ENCODE measurements at places on chromosomes 3 and 15.

GRCh38 chr3:196177567-196177966 is 33.6 kb downstream of the ZDHHC19 start:
- DNase-seq: no peak

GRCh38 chr3:45544717-45545296 is 49.7 kb upstream of the LIMD1 start:
- DNase-seq: no peak

DNA sequence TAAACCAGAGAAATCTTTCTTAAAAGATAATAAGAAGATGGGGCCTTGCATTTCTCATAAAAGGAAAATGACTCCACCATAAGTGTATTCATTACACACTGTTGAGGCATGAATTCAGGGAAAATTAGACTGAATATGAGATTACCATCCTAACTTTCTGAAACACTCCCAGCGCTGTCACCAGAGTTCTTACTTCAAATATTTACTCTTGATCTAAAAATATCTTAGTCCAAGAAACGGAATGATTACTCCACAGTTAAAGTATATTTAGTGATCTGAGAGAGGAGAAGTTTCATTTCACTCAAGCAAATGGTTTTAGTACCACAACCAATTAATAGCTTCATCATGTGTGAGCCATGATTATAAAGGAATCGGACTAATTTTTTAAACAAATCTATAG is 300.3 kb downstream of the ZBTB20 start:
- DNase-seq: no peak

DNA sequence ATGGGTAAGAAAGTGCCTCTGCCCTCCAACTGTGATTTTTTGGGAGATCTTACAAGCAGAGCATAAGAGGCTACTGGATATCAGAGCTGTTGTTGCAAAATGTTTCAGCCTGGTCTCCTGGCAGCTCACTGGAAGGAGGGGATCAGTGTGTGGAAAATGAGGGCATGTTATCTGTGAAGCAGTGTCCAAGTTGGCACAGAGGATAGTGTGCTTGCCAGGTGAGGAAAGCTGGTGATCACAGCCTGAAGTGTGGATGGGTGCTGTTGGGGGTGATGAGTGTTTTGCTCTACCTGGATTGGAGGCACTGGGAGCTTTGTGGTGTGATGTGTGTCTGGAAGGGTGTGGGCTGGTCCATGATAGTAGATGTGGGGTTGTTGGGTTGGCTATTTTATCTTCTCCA is 69.3 kb downstream of the MCTP2 start:
- DNase-seq: no peak

- DNase-seq: peak; percentile 79
Measured at GRCh38 chr15:74244822-74245341, 8.8 kb downstream of the CCDC33 start.

DNA sequence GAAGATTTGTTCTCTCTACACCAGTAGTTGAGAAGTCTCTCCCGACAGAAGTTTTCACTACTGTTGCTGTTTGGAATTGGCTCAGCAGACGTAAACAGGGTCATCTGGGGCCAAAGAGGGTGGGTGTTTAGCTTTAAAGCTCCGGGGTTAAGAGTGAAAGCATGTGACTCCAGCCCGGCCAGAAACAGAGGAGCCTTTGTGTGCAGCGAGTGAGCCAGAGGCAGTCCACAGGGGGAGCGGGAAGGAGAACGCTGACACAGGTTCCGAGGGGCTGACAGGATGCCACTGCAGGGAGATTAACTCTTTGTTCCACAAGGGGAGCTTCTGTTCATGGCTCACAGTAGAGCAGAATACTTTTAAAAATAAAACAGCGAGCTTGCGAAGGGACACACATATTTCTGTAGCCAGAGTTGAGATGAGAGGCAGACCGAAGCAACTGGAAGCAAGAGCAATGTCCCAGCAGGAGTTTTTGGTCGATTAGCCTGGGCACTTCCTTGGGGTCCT is 26.9 kb downstream of the BMF start:
- DNase-seq: no peak

GRCh38 chr3:188452158-188452772 is 298.3 kb downstream of the LPP start:
- no peak for DNase-seq

DNA sequence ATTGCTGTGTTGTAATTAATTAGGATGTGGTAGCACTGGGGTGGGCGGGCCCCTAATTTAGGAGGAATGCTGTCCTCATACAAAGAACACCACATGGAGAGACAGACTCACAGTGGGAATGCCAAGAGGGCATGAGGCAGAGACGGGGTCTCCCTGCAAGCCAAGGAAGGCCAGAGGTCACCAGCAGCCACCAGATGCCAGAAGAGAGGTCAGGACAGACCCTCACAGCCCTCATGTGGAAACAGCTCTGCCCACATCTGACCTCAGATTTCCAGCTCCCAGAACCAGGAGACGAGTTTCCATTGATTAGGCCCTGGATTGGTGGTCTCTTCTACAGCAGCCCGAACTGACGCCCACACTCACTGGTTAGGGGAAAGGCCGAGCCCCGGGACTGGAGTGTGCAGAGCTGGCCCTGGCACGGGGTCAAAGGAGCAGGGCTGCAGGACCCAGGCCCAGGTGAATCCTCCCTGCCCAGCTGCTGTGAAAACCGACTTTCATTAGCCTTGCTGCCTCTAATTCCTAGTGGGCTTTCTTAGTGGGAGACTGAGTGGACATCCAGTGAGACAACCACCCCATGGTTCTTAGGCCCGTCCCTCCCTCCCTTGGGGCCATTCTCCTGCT is 43.0 kb upstream of the SLC41A3 start:
- DNase-seq: no peak

GRCh38 chr3:47464588-47464987 is 11.2 kb downstream of the SCAP start:
- no peak for DNase-seq

DNA sequence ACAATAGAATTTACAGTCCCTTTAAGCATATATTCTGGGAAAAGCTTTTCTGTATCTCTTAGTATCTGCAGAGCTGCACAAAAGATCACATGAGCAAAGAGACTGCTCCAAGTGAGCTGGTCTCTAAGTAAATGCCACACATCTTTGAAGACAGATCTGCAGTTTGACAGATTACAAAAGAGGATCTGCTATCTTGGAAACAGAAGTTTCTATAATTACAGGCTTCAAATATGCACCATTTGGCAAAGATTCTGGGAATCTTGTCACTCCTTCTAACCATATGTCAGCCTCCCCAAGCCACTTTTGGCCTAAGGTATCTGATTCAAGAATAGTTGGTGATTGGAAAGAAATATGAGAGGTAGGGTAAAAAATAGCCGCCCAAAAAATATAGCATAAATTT is 9.6 kb upstream of the CFAP44 start:
- DNase-seq: no peak

DNA sequence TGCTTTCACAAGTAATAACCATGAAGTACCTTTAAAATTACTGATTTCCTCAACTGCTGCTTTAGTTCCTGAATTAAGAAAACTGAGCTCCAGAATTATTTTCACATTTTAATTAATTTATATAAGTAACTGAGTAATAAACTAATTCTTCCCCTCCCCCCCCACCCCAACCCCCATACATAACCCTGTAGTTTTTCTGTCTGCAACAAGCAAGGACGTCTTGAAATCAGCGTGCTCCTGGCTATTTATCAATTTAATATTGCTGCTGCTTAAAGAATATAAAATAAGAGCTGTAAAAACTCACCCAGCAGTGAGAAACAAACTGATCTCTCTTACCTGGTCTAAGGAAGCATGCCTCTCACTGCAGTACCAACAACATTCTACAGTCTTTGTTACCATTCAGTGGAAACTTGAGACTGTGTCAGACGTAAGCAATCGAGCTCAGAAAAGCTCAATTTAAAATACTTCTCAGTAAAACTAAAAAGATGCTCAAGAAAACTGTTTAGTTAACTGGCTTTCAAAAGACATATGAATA is 121.0 kb downstream of the TFDP2 start:
- DNase-seq: no peak

GRCh38 chr3:177842302-177842701 is 645.0 kb upstream of the TBL1XR1 start:
- DNase-seq: no peak

- DNase-seq: no peak
Measured at GRCh38 chr3:135451037-135451785, 514.3 kb upstream of the PPP2R3A start.

GRCh38 chr15:27135151-27135550 is 164.2 kb downstream of the GABRG3 start:
- no peak for DNase-seq

- DNase-seq: no peak
Measured at GRCh38 chr3:182465301-182466185, 327.8 kb upstream of the ATP11B start.

- no peak for DNase-seq
Measured at GRCh38 chr15:44545913-44546802, 9.2 kb downstream of the EIF3J start.

GRCh38 chr3:187783098-187783497 is 37.8 kb upstream of the BCL6 start:
- no peak for DNase-seq

- DNase-seq: no peak
Measured at GRCh38 chr3:46764206-46764605, 46.5 kb upstream of the PRSS50 start.

DNA sequence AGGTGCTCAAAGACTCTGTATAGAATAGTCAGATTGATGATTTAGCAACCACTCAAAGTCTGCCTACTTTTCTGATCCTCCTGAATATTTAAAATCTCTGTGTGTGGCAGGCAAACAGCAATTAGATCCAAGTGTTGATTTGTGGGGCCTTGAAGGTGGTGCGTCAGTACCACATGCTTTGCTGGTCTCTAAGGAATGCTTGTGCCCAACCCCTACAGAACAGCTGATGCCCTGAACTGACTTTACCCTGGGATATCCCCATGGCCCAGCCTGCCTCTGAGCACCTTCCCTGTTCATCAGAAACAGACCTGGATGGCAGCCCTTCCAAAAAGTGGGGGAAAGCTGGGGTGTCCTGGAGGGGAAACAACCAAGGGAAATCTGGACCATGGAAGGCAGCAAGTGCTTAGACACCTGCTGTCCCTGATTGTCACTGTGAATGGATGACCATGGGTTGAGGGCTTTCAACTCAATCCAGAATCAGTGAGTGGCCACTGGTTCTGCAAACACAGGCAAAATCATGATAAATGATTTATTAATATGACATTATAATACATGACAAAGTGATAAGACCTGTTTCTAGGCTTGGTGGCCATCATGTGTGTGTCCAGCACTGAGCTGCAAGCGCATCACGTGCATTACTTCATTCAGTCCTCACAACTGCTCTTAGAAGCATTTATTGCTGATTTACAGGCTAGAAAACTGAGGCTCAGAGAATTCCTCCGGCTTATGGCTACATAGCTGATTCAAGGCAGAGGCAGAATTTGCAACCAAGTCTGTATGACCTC is 76.1 kb upstream of the TPM1 start:
- no peak for DNase-seq

- DNase-seq: no peak
Measured at GRCh38 chr3:158775426-158776410, 26.1 kb upstream of the MFSD1 start.

DNA sequence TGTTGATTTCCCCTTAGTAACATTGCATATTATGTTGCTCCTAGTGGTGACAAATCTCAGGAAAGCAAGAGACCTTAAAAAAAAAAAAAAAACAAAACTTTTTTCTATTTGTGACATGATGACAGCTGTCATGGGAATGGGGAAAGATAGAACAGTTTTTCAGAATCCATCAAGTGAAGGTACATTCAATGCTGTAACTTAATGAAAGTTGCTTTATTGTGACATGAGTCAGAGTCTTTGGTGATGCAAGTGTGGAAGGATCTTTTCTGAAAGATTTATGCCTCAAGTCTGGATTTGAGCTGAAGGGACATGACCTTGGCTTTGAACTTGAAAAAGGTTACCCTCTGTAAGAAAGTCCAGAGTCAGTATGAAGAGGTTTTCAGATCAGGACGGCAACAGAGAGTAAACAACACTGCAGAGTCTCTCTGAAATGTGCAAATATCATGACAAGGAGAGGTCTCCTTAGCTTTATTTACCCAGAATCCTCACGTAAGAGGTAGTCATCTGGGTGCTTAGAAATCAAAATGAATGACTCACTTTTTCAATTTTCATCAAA is 424.7 kb downstream of the CNTN4 start:
- no peak for DNase-seq

- DNase-seq: no peak
Measured at GRCh38 chr3:186668426-186668825, 2.6 kb downstream of the HRG start.

DNA sequence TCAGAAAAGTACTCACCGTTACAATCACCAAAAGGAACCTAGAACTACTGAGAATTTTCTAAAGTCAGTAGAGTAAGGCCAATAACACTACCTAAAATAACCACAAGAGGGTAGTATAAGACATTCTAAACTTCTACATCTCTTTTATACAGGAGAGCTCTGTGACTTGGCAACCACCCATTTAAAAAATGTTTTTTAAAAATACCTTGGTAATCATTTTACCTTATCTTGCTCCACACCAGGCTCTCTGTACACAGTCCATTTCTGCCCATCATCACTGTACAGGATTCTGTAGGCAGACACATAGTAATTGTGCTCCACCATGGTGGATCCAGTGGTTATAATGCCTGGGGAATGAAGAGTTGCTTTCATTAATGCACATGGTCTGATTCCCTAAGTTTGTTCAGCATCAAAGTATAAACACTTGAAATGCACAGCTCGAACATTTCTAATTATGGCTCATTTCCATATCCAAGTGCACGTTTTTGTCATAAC is 54.5 kb downstream of the ST3GAL6 start:
- peak; percentile 24 for DNase-seq
